ENCODE measurements at places on chromosomes 7 and 10.

DNA sequence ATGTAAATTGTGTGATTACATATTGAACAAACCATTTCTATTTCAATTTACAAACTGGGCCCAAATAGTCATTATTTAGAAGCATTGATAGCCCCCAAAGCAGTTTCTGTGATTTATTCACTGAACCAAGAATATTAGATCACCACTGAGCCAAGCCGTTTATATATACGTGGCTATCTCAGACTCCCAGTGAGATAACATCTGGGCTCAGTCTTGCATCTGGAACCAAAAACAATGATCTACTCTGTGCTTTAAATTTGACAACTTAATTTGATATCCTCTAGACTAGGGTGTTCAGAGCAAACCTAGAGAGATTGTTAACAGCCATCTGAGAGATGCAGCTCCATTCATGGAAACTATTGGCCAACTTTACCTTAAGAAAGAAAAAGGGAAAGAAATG, 41.4 kb upstream of the BTBD16 start:
- DNase-seq, result no peak

- DNase-seq, result no peak
Observed at GRCh38 chr10:71726580-71727104, 7.1 kb upstream of the C10orf105 start.

GRCh38 chr7:149367418-149368180, 93.3 kb downstream of the ZNF777 start:
- DNase-seq, result no peak

DNA sequence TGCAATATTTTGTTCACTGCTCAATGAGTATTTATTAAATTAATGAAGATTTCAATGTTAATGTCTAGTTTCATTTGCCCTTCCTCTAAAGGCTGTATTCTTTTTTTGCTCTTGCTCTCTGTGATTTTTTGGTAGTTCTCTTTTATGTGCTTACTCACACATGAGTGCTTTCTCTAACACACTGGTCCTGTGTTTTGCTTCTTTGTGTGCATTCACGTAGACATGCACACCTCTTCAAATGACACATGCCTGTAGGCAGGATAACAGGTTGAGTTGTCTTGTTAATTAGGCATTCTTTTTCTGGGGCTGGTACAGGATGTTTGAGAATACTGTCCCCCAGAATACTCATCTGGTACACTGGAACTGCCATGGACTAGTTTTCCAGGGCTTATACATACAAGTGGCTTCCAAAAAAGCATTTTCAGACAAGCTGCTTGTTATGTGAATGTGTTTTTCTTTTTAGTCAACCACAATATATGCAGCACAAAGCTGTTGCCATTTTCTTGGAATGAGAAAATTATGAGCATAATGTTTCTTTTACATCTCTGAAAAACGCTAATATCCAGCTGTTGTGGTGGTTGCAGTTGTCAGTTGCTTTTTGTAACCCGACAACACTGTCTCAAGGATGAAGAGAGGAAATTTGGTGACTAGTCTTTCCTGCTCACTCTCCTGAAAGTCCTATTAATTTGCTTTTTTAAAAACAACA, 416.4 kb downstream of the AUTS2 start:
- no peak for DNase-seq

DNA sequence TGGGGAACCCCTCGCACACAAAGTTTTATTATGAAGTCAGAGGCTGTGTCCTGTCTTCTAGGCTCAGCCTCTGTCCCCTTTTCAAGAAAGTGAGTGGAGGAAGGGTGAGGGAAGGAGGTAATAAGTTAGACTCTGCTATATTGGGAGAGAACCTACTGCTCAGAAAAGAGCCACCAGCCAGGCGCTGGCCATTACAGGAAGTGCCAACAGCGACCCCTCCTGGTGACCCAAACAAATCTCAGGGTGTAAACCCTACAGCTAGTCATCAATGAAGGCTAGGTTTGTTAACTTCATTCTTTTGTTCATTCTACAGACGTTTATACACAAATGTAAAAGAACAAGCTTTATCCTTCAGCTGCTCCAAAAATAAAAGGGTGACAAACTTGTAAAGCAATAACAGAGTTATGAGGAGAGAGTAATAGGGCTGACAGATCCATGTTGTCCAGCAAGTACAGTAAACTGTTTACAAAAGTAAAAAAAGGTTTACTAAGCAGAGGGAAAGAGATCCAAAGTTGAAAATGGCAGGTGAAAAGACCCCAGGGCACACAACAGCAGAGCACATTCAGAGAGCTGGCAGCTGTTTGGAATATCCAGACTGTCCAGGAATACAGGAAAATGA, 82.7 kb downstream of the FAM204A start:
- no peak for DNase-seq

Data from RCC 7860 (cell line).